ENCODE measurements at places on chromosomes 3 and 15. TPM values are rescaled to one million over a fixed set of nuclear protein-coding genes. Genes with fewer than 3 reads are reported as not detected.

FMN1 gene
- total RNA-seq: 44.8 TPM

ZPLD1 gene
- total RNA-seq: 1.2 TPM

PARP16 gene
- 7.8 TPM for total RNA-seq

PCSK6 gene
- total RNA-seq: 7.3 TPM

FAM81A gene
- 10.4 TPM for total RNA-seq

CD200R1 gene
- 2.2 TPM for total RNA-seq

RHCG gene
- total RNA-seq: 1.5 TPM

SLC7A14 gene
- not detected for total RNA-seq

PATL2 gene
- total RNA-seq: 2.1 TPM

All from kidney (tissue), 22 donors.